ENCODE measurements at places on chromosomes 5 and 9.

DNA sequence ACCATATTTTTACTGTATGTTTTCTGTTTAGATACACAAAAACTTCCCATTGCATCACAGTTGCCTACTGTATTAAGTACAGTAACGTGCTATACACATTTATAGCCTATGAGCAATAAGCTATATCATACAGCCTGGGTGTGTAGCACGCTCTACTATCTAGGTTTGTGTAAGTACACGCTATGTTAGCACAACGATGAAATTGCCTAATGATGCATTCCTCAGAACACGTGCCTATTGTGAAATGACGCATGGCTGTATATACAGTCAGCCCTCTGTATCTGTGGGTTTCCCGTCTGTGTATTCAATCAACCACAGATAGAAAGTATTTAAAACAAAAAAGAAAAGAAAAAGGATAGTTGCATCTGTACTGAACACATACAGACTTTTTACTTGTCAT lies 64.2 kb downstream of the SGCD start:
- no peak for DNase-seq

DNA sequence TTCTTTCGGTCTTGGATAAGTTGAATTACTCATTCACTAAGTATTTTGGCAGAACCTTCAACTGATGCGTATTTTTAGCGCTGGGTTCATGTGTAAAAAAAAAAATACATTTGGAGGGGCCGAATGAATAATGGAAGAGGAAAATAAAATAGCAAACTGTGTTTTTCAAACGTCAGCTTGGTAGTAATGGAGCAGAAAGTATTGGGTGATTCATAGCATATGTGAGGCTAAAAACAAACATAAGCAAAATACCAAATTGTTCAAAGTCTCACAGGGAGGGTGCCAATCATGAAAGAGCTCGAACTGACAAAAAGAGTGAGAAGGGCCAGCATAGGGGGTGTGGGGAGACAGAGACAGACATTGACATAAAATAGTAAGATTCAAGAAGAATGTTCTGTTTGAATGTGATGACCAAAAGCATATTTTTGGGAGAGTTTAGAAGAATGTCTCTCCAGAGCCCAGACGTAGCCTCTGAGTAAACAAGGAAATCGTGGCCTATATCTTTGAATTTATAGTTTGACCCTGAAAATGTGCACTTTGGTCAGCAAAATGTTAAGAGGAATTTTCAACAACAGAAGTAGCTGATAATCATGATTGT lies 174.9 kb upstream of the HMHB1 start:
- no peak for DNase-seq

DNA sequence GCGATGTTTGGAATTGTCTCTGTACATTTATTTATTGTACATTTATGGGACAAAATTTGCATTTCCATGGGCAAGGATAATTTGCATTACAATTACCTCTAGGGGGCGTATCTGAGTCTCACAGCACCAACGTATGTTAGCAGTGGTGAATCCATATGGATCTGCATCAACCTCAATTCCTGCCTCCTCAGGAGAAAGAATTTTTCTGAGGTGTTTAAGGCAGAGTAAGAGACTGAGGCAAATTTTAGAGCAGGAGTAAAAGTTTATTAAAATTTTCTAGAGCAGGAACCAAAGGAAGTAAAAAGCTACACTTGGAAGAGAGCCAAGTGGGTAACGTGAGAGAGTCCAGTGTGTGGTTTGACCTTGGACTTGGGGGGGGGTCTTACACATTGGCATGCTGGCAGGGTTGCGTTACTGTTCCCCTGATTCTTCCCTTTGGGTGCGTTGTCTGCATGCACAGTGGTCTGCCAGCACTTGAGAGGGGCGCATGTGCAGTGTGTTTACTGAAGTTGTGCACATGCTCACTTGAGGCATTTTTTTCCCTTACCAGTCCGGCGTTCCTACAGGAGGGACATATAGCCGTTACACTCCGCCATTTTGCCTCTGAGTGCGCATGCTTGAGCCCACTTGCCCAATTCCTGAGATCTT lies 21.0 kb upstream of the RAB14 start:
- no peak for DNase-seq

DNA sequence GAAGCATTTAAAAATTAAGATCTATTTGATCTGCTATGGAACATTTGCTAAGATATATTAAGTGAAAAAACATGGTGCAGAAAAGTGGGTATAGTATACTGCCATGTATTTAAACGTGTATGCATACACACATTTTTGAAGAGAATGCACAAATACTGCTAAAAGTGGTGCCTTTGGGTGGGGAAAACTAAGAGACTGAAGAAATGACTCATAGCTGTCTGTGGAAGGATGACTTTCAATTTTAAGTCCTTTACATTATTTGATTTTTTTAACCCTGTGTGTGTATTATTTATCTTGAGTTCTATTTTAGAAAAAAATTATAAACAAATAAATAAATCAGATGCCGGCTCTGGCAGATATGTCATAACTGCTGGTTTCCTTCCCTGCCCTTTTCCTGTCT lies 120.7 kb upstream of the SLIT3 start:
- DNase-seq: no peak

GRCh38 chr5:154078272-154078671 lies 39.5 kb downstream of the MFAP3 start:
- DNase-seq: no peak

GRCh38 chr5:126998201-126998631 lies 32.1 kb downstream of the MARCHF3 start:
- DNase-seq: no peak

- DNase-seq: no peak
Measured at GRCh38 chr9:112028242-112029221, 131.9 kb downstream of the UGCG start.

DNA sequence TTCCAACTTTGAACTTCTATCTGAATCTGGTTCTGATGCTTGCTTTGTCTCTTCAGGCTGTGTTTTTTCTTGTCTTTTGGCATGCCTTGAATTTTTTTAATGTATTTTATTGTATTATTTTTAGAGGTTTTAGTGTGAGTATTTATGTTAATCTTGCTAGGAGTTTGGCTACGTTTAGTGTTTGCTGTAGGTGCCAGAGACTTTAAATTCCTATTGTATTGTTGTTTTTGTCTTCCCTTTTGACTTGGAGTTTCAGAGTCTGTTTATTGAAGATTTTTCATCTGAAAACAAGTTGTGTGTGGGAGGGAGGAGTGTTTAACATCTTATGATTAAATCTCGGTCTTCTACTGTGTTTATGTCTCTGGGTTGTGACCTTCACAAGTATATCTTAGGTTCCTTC lies 956.8 kb downstream of the TLE1 start:
- DNase-seq: no peak

DNA sequence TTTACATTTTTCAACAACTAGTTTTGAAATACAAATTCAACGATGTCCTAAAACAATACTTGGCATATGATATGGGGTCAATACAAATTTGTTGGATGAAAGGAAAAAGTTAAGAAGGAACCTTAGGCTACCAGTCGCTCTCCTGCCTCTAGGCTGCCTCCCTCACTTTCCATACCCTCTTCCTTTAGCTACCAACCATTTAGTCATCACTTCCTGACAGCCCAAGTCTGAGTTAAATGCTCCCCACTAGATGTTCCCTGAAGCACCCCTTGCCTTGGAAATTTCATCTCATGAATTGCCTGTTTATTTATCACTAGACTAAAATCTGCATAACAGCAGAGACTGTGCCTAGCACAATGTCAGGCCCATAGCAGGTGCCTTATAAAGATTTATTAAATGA lies 2.7 kb upstream of the LARS1 start:
- DNase-seq: no peak

GRCh38 chr5:138981131-138981530 lies 106.0 kb upstream of the LRRTM2 start:
- no peak for DNase-seq

GRCh38 chr5:73519531-73520283 lies 21.5 kb downstream of the BTF3 start:
- no peak for DNase-seq

GRCh38 chr5:8216921-8217320 lies 348.0 kb downstream of the MTRR start:
- no peak for DNase-seq

DNA sequence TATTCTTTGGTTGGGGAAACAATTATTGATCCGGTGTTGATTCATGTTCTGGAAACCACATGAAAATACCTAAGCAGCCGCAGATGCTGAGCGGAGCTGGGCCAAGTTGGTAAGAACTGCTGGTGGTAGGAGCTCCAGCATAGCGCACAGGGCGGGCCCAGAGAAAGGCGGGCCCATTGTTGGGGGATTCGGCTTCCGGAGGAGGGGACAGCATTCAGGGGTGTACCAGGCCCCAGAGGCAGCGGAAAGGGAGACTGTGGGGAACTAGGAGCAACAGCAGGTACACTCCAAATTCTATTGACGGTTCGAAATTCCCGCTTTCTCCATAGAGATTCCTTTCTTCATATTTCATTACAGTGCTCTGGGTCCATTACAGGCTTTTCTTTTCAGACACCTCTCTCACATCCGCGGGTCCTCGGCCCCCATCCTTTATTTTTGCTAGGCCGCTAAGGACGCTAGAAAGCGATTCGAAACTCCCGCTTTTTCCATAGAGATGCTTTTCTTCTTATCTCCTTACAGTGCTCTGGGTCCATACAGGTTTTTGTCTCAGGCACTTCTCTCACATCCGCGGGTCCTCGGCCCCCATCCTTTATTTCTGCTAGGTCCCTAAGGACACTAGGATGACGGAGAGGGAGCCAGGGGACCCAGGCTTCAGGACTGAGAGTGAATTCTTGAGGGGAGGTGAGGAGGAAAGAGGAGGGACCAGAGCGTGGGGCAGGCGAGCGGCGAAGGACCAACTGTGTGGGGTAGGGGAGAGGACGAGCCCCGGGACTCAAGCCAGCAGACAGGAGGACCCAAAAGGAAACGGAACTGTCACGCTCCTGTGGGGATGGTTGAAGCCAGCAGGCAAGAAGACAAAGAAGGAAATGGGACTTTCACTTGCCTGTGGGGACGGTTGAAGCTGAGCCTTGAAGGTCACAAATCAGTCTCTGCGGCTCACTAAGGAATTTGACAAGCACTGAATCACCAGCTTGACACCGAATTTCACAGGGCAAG lies at the start of gene CCDC152:
Gene CCDC152, plus strand, starts transcription at position 213 of the 996 bp plus-strand sequence. CDS start 2,304 bp downstream, outside the sequence.
- no peak for DNase-seq

DNA sequence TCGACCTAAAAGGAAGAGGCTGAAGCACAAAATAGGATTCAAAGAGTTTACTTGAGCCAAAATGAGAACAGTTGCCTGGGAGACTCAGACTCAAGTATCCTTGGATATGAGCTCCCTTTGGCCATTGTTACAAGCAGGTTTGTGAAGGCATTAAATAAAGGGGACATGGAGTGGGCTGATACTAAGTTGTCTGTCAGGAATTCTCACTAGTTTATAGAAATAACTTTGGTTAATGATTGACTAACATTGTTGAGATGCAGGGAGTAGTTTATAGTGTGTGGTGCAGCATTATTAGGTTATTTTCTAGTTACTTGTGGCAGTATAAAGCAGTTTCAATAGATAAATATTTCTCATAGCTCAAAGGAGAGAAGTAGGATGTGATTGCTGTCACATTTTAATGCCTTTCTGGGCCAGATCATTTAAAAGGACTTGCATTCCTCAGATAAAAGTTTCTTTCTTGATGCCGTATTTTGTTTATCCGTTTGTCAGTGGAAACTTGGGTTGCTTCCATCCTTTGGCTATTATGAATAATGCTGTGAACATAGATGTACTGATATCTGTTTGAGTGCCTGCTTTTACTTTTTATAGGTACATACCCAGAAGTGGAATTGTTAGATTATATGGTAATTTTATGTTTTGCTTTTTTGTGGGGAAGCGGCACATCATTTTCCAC lies 9.1 kb downstream of the AP3S1 start:
- DNase-seq: no peak

GRCh38 chr5:50854082-50854481 lies 187.6 kb downstream of the PARP8 start:
- DNase-seq: no peak

DNA sequence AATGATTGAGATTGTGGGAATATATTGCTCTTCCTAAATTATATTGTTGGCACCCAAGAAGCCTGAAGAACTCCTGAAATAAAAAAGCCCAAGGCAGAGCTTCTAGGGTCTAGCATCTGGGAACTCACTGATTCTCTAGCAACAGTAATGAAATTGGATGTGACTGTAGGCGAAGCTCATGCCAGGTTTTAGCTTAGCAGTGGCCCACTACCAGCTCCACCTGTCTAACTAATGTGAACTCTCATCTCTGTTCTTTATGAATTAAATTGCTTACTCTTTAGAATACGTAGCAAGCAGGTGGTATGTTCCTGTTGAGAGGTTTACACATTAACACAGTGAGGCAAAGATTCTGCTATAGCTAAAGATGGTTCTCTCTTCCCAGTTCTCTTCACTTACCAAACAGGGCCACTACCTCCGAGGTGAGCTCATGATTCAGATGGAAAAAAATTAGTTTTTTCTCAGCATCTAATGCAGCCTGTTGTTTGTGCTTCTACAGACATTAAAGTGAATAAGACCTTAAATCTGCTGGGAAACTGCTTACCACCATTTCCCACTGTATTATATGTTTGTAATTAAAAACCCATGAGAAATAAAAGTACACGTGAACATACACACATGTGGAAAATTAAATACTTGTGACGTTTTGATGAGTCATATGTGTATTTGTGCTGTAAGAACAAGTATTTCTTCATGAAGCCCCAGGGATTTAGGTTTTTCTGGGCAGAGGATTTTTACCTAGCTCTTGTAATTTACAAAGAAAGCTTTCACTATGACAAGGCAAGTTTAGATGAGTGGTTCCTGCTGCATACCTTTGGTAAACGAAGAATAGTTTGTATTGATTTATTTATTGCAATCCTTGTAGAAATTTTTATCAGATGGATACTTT lies 360.1 kb downstream of the KDM4C start:
- no peak for DNase-seq

DNA sequence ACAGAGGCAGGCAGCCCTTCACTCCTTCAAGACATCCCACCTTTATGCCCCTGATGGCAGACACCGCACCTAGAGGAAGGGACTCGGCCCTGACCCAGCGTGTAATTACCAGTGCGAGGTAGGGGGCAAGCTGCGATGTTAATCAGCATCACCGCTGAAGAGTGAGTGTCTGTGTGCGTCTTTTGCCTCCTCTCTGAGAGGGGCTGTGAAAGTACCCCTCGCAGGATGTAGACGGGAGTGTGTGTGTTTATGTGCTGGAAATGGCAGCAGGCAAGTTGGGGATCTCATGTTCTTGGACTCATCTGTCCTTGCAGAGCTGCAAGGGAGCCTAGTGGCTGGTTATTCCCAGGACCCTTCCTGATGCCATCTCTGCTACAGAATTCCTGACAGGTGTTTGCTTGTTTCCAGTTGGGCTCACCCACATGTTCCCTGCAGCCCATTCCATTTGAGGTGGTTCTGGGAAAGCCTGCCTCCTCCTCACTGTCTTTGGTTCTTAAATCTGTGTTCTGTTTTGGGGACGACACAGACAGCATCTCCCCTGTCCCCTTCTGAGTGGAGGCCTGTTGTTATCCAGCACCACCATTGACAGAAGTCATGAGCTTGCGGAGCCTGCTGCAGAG lies 70.5 kb downstream of the ZNF618 start:
- no peak for DNase-seq

All from cortex of kidney (tissue), 1 donor.